ENCODE measurements at places on chromosomes 6 and 20.

DNA sequence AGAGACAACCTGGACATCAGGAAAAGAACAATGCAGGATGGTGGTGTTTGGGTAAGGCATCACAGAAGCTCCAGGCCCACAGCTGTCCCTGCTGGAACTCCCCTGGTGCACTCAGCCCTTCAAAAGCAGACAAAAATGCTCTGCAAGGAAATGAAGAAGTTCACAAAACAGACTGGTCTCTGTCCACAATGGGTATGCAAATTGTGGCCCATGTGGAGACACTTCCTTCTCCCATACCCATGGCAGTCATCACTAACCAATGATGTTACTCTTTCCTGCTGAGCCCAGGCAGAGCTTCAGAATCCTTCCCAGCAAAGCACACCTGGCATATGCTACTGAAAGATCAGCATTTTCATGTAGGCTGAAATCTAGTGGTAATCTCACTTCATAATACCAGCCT, 42.6 kb upstream of the PXDC1 start:
- DNase-seq, result no peak

DNA sequence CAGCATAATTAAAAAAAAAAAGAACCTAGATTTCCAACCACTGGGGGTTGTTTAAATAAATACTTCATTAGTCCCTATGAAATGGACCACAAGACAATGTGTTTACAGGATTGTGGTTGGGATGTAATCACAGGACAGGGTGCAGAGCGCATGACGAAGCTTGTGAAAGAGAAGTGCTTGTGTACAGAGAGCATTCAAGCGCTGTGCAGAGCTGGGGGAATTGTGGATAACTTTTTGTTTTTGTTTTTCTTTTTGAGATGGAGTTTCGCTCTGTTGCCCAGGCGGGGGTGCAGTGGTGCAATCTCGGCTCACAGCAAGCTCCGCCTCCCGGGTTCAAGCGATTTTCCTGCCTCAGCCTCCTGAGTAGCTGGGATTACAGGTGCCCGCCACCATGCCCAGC, 22.3 kb downstream of the LAMA5 start:
- no peak for DNase-seq

DNA sequence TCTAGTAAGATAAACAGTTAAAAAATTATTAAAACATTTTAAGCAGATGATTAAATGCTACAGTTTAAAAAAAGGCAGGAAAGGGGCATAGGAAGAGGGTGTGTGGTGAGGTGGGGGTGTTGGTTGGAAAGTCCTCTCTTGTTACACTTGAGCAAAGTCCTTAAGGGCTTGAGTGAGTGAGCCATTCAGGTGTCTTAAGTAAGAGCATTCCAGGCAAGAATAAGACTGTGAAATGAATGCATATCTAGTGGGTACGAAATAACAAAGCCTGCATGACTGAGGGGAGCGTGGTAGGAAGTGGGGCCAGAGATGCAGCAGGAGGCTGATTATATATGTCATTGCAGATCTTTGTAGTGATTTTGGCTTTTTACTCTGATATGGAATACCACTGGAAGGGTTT, 5.1 kb downstream of the CDKAL1 start:
- DNase-seq, result no peak

DNA sequence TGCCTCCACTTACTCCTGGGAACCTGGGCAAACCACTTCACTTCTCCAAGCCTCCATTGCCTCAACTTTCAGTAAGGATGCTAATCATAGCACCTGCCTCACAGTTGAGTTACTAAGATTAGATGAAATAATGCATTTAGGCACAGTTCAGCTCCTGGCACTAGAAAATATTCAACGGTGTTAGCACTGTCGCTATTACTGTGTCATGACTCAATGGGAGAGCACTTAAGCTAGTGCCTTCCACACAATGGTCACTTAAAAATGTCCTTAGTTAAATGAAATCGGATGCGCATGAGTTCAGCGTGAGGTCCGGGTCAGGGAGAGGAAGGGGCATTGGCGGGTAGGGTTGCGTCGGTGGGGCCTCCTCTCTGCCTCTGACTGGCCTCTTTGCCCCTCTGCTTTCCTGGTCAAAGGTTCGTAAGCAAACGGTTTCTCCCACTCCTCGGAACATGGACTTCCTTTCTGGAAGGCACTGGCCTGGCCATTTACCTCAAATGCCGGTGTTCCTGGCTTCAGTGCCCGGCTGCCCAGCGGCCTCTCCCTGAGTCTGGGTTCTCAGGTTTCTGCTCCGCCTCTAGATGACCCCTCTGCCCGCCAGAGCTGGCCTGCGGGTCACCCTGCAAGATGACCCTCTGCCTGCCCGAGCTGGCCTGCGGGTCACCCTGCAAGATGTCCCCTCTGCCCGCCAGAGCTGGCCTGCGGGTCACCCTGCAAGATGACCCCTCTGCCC, 123.8 kb upstream of the QKI start:
- DNase-seq, result no peak

Data from CD4-positive, CD25-positive, alpha-beta regulatory T cell (primary cell).